ENCODE measurements at places on chromosomes 1 and 21.

- no peak for DNase-seq
These were observed 24.7 kb downstream of the ZYG11A start for GRCh38 chr1:52867087-52867863.

GRCh38 chr1:107169615-107170014 lies 28.8 kb downstream of the NTNG1 start:
- no peak for DNase-seq

- no peak for DNase-seq
These were observed 7.5 kb downstream of the MX2 start for GRCh38 chr21:41369105-41369919.

GRCh38 chr21:38349111-38349746 lies 92.4 kb downstream of the KCNJ15 start:
- DNase-seq = no peak

- no peak for DNase-seq
These were observed 40.6 kb upstream of the CFHR3 start for GRCh38 chr1:196734006-196734405.

- no peak for DNase-seq
These were observed 146.9 kb downstream of the RWDD3 start for GRCh38 chr1:95380909-95381308.

GRCh38 chr1:175193527-175193910 lies 943 bp upstream of the KIAA0040 start:
- no peak for DNase-seq

DNA sequence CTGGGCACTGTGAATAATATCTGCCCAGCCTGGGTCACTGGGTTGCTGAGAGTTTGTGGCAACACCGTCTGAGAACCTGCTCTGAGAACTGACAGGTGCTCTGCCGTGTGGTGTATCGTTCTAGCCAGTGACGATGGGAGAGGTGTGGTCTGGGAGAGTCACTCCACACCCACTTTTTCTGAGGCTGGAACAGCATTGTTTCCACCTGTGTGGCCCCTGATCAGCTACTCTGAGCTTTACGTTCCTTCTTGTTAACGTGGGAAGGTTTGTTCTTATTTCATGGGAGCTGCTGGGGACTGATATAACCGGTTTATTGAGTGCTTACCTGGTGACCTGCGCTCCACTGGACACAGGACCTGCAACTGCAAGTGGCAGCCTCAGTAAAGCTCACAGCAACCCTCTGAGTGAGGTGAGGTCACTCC lies 34.8 kb upstream of the TENT5C start:
- DNase-seq = no peak

DNA sequence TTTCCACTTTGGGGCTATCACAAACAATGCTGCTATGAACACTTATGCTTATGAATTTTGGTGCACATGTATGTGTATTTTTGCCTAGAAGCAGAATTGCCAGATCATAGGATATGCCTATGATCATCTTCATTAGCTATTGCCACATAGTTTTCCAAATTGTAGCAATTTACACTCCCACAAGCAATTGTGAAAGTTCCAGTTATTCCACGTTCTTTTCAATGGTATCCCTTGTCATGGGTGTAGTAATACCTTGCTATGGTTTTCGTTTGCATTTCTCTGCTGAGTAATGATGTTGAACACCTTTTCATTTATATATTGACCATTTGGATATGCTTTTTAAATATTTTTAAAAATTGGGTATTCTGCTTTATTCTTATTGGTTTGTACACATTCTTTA lies 82.6 kb downstream of the MTR start:
- no peak for DNase-seq

GRCh38 chr1:198726455-198726854 lies 87.6 kb downstream of the PTPRC start:
- DNase-seq = no peak

DNA sequence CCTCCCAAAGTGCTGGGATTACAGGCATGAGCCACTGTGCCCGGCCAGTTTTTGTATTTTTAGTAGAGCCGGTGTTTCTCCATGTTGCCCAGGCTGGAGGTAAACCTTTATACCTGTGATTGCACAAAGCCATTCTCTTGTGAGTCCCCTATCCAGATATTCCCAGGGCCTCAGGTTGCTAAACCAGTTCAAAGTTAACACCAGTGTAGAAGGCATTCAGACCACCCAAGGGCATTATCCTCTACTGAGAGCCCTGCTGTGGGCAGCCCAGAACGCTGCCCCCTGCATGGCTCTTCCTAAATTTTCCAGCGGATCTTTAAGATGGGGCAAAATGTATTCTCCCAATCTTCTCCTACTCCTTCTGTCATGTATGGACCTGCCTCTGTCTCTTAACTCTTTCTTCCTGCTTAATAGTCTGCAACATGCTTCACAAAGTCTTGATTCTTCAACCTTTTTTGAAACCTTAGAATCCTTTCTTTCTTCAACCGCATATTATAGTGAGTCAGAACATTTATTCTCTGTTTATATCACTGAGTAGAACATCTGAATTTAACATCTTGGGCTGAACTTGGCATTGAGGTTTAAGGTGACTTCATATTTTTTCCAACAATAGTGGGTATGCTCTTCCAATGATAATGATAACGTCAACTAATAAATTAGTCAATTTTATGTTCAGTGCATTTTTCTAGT lies 36.0 kb downstream of the UBE4B start:
- DNase-seq = no peak

DNA sequence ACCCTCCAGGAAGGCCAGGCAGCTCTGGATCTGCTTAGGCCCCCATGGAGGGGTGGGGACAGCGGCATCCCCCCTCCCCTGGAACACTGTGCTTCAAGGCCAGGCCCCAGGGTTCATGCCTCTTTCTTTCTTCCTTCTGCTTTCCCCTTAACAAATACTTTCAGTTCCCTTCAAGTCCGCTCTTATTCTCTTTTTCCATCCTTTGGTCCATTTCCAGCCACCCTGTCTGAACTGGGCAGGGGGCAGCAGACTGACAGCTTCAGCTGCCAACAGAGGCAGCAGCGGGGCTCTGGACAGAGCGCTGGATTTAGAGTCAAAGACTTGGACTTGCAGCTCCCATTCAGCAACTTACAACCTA lies 1.1 kb upstream of the CD244 start:
- DNase-seq = no peak

- no peak for DNase-seq
These were observed 6.4 kb downstream of the DYRK1A start for GRCh38 chr21:37372951-37373350.

GRCh38 chr1:44962729-44963128 lies 23.7 kb downstream of the EIF2B3 start:
- no peak for DNase-seq

DNA sequence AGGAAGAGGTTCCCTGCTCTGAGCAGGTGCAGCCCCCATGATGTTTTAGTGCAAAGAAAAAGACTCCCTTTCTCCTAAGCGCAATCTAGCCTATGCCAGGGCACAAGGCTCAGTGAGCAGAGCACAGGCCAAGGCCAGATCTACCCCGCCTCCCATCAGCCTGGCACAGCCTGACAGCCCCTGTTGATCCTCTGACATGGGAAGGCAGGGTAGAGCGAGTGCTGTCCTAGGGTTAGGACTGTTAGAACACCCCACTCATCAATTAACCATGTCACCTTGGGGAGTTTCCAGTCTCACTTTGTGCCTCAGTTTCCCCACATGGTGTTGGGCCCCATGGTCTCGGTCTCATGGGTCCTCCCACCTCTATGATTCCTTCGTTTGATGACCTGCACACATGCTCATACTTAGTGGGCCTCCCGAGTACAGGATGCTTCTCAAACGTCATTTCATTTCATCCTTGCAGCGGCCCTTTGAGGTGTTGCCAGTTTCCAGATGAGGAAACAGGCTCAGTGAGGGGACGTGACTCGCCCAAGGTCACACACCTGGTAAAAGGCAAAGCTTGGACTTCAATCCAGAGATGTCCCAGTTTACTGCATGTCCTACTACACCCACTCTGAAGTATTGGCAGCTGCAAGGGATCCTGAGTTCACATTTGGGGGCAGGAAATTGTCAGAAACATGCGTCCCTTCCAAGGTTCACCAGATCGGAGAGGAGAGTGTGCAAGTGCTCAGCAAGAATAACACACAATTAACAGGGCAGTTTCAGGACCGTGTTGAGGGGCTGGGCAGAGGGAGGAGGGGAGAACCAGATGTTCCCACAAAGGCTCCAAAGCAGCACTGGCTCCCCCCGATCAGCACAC lies 213.3 kb downstream of the TRABD2B start:
- DNase-seq = no peak

DNA sequence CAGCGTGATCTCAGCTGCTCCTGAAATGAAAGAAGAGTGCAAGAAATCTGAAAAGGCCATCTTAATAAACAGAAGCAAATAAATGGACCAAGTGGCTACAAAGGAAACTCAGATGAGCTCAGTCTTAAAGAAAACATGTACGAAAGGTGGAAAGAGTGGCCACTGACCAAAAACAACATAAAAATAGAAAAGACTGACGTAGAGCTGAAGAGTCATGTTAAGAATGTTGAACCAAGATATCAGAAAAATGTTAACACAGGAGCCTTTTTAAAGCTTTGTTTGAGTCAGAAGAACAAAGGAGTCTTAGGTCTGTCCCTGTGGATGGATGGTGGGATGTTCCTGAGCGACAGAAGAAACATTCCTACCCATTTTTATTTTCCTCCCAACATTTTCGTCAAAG lies 30.8 kb upstream of the ZNF648 start:
- DNase-seq = no peak

GRCh38 chr21:25459365-25459764 lies 147.9 kb downstream of the MRPL39 start:
- DNase-seq = no peak

DNA sequence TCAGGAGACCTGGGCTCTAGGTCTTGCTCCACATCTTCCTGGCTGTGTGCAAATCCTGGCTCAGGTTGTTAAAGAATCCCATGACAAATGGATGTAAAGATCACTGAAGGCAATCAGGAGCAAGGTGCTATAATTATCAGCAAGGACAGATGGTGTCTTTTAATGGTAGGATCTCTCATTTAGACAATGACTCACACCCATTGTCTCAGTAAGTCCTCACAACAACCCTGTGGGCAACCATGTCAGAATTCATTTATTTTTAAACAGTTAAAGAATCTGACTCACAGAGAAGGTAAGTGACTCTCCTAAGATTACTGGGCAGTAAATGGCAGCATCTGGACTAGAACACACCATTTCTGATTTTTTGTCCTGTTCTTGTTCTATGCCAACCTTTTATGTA lies 32.8 kb downstream of the RNASEL start:
- DNase-seq = no peak

- DNase-seq = no peak
These were observed 405 bp upstream of the UHMK1 start for GRCh38 chr1:162497104-162497722.

DNA sequence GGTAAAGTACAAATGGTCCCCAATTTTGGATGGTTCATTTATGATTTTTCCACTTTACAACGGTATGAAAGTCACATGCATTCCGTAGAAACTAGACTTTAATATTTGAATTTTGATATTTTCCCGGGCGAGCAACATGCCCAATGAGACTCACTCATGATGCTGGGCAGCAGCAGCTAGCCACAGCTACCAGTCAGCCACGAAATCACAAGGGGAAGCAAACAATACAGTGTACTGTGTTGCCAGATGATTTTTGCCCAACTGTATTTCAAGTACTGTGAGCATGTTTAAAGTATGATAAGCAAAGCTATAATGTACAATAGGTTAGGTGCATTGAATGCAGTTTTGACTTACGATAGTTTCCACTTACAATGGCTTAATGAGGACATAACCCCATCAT lies 266.8 kb downstream of the VAV3 start:
- DNase-seq = no peak

DNA sequence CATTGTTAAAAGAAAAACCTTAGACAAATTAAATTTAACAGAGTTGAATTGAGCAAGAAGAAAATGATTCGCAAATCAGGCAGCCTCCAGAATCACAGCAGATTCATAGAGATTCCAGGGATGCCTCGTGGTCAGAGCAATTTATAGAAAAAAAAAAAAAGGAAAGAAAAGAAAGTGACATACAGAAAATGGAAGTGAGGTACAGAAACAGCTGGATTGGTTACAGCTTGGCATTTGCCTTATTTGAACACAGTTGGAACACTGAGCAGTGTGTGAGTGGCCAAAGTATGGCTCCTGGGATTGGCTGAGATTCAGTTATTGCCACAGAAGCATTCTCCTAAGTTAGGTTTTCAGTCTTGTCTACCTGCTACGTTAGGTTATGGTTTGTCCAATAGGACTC lies 9.1 kb upstream of the C21orf91 start:
- DNase-seq = no peak

- no peak for DNase-seq
These were observed 6.8 kb upstream of the DCAF6 start for GRCh38 chr1:167929725-167930124.

- peak; percentile 28 for DNase-seq
These were observed 593.4 kb downstream of the PTPRU start for GRCh38 chr1:29829448-29830344.

- no peak for DNase-seq
These were observed 31.0 kb downstream of the LRRC3 start for GRCh38 chr21:44486302-44486701.

- no peak for DNase-seq
These were observed 62.7 kb downstream of the RUSC1 start for GRCh38 chr1:155383406-155383805.

GRCh38 chr1:7221826-7222694 lies 436.8 kb downstream of the CAMTA1 start:
- no peak for DNase-seq

GRCh38 chr1:3902111-3902511 lies 2.0 kb upstream of the C1orf174 start:
- DNase-seq = no peak

DNA sequence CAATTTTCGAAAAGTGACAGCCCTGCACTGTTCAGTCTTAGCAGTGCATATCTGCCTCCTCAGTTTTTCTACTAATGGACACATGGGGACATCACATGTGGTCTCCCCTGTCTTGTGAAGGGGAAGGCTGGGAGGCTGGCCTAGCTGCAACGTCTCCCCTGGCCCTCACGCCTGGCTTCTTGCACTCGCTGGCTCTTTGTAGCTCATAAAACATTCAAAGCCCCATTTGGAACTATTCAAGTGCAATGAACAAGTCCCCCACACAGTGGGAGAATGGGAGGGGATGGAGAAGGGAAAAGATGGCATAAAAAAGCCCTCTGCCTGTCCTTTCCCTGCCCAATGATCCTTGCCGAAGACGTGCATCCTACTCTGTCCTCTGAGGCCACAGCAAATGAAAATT lies 73.6 kb downstream of the PGBD5 start:
- DNase-seq = no peak

GRCh38 chr1:221272940-221273339 lies 393.7 kb downstream of the HLX start:
- no peak for DNase-seq

DNA sequence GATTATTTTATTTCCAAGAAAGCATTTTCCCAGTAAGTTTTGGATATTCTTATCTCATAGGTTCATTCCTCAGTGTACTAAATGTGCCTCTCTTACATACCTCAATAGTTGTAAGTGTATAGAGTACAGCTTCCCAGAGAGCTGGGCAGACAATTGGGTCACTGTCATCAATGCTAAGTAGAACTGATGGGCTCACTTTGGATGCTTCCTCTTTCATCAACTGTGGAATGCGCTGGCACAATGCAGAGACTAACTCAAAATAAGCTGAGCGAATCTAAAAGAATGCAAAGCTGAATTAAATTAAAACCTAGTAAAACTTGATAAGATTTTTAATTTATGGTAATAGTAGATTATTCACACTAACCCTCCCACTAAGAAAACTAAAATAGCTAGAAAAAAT lies 21.5 kb downstream of the LTN1 start:
- DNase-seq = no peak

- DNase-seq = peak; percentile 79
These were observed at the start of gene MPC2 for GRCh38 chr1:167936930-167937708. MPC2 (minus strand) TSS chr1:167937072; CDS start chr1:167935841, 1,231 bp downstream.

- DNase-seq = no peak
These were observed 1074.5 kb downstream of the PLA2G4A start for GRCh38 chr1:187903223-187903622.

GRCh38 chr1:8662380-8663072 lies 154.9 kb downstream of the RERE start:
- DNase-seq = no peak

All from right forelimb (tissue), 1 donor.